ENCODE measurements at places on chromosomes 5 and 9.

- DNase-seq = no peak
Observed at GRCh38 chr5:88269222-88269771, 652 bp upstream of the TMEM161B start.

GRCh38 chr9:33350310-33350709, 52.1 kb downstream of the AQP7 start:
- DNase-seq = peak; percentile 25

DNA sequence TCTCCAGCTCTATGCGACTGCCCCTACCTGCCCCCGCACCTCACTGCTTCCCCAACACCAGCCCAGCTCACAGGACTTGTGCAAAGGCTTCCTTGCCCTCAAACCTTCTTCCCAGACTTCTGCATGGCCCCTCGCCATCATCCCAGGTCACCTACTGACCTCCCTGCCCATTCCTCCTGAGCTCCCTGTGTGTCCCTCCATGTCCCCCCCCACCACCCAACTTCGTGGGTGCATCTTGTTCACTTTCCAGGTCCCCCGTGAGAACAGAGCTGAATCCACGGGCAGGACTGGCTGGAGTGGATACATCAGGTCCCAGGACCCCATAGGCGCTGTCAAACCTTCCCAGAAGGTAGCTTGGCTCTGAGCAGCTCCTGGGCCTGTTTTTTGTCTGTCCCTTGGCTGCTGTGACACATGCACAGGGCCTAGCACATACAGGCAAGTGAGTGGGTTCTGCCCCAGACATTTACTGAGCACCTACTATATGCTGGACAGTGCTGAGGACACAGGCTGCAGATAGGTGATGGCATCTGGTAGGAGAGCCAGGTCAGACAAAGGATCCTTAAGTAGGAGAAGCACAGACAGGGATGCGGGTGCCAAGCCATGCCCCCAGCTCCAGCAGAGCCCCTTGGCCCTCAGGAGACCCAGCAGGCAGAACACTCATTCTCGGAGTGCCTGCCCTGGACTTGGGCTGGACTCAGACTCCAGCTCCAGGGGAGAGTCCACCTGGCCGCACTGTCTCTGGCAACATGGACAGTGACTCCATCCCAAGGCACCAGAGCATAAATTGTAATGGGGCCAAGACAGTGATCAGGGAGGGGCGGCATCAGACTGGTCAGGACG, 15.0 kb downstream of the NINJ1 start:
- DNase-seq = no peak

DNA sequence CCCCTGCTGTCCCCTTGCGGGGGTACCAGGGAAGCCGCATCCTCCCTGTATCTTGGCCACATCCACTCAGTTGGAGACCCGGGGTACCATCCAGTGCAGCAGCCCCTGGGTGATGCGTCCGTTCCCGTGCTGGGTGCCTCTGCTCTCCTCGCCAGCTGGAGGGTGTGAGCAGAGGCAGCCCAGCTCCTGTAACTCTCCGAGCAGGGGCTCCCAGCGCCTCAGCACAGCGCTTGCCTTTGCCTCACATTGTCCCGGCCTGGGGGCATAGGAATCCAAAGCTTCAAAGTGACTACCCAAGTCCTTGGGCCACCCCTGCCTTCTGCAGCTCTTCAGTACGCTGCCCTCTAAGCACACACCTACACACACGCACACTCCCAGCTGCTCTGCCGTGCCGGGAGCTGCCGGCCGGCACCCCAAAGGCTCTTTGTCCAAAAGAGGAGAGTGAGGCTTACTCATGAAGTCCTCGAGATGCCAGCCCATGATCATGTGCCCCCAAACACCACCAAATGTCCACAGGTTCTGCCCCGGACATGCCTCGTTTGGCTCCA, 733 bp downstream of the ANGPTL2 start:
- no peak for DNase-seq

GRCh38 chr9:94720846-94721549, 5.5 kb upstream of the AOPEP start:
- DNase-seq = no peak

GRCh38 chr5:39451276-39451941, 26.6 kb upstream of the DAB2 start:
- no peak for DNase-seq

Data from fibroblast of upper back skin (primary cell).